ENCODE measurements at places on chromosomes 2 and 18.

GRCh38 chr2:107717661-107718060, 109.0 kb upstream of the RGPD4 start:
- no peak for DNase-seq

DNA sequence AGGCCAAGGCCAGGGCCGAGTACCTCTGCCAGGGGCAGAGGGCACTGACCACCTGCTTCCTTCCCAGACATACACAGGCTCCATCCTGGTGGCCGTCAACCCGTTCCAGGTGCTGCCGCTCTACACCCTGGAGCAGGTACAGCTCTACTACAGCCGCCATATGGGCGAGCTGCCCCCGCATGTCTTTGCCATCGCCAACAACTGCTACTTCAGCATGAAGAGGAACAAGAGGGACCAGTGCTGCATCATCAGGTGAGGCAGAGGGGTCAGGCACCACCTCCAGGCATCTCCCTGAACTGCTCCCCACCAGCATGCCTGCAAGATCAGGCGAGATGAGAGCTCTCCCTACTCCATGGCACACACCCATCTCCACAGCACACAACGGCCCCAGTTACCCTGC, 31.1 kb downstream of the MYO7B start:
- no peak for DNase-seq

DNA sequence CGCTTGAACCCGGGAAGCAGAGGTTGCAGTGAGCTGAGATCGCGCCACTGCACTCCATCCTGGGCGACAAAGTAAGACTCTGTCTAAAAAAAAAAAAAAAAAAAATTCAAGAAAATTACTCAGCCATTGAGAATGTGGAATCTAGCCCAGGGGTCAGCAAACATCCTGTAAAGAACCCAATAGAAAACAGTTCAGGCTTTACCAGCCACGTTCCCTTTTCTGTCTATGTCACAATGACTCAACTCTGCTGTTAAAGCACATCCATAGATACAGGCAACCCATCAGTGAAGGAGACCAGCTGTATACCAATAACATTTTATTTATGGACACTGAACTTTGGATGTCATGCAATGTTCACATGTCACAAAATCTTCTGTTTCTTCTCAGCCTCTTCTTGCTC, 435.6 kb upstream of the GYPC start:
- DNase-seq, result no peak

DNA sequence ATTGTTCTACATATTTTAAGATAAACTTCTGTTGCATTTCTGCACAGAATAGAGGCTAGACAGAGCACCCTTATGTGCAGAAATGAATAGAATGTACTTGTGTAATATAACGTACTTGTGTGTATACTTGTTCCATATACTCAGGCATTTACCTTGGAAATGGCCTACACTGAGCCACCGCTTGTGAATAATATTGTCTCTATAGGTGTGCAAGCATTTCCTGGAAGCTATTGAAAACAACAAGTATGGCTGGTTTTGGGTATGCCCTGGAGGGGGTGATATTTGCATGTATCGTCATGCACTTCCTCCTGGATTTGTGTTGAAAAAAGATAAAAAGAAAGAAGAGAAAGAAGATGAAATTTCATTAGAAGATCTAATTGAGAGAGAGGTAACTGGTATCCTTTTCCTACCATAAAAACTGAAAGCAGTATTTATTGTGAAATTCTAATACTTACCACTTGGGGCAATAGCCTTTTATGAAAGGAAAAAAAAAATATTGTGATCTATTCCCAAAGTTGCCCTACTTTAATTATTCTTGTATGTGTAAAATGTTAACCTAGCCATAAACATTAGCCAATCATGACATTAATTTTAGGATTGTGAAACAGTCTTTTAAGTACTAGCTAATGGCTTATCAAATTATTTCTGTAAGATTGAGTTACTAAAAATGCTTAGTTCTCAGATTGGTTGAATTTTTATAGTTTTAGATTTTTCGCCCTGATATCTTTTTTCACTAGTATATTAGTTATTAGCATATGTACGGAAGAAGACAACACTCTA, 18.0 kb downstream of the ZC3H15 start:
- no peak for DNase-seq

- no peak for DNase-seq
Observed at GRCh38 chr18:76259711-76260110, 235.3 kb downstream of the ZNF516 start.

DNA sequence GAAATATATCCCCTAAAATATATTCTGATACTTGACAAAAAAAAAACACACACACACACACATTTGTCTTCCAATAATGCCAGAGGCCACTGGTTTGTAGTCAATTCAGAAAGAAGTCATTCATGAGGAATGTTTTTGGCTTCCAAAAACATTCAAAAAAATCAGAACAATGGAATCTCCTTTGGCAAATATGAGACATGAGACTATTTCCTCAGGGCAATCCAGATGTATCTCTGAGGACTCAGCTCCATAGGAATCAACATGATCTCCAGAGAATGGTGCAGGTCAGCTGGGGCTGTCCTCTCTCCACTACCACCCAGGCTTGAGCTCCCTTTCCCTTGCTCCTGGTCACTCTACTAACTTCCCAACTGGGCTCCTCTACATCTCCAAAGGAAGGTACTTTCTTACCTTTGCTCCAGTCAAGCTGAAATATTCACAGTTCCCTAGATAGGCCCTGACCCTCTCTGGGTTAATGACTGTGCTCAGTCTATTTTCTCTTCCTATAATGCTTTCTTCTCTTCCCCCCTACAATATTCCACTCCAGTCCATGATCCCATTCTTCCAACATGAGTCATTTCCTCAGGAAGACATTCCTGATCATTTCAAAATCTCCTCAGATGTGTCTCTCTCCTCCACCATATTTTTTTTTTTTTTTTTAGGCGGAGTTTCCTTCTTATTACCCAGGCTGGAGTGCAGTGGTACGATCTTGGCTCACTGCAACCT, 145.3 kb downstream of the C1D start:
- DNase-seq, result no peak

GRCh38 chr2:69989009-69989408, 27.6 kb upstream of the ASPRV1 start:
- no peak for DNase-seq

- DNase-seq, result no peak
Observed at GRCh38 chr2:227717687-227718567, at the start of gene SLC19A3. Gene SLC19A3, minus strand, starts transcription at chr2:227718028. Its CDS starts 15,710 bp downstream, at chr2:227702318.

DNA sequence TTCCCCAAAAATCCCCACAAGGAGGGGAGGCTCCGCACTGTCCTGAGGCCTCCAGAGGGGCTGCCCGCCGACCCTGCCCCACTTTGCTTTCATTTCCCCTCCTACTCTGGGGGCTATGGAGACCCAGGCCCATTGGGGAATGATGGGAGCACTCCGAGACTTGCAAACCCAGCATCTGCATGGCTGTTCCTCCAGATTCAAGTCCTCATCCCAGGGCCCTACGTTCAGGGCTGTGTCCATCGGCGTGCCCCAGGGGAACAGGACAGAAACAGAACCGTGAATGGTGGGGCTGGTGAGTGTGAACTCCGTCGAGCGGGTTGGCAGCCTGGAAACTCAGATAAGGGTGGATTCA, 116.1 kb upstream of the HDAC4 start:
- DNase-seq, result no peak

GRCh38 chr18:38576349-38576748, 1010.8 kb upstream of the CELF4 start:
- no peak for DNase-seq

DNA sequence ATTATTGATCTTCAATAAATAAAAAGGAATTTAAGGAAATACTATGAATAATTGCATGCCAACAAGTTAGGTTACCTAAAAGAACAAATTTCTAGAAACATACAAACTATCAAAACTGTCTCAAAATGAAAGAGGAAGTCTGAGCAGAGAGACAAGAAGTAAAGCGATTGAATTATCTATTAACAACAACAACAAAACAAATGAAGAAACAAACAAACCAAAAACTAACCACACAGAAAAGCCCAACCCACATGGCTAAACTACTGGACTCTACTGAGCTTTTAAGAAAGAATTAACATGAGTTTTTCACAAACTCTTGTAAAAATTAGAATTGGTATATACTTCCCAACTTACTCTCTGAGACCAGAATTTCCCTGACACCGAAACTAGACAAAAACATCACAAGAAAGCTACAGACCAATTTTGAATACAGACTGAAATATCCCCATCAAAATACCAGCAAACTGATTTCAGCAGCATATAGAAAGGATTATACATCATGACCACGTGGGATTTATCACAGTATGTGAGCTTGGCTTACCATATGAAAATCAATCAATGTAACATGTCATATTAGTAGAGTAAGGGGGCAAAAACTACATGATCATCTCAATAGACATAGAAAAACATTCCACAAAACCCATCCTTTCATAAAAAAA, 16.6 kb upstream of the GALNT1 start:
- no peak for DNase-seq

DNA sequence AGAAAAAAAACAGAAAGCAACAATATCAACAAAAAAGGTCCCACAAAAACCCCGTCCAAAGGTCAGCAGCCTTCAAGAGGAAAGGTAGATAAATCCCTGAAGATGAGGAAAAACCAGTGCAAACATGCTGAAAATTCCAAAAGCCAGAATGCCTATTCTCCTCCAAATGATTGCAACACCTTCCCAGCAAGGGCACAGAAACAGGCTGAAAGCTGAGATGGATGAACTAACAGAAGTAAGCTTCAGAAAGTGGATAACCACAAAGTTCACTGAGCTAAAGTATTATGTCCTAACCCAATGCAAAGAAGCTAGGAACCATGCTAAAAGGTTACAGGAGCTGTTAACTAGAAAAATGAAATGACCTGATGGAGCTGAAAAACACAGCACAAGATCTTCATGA, 226.4 kb upstream of the DSEL start:
- DNase-seq, result no peak

GRCh38 chr2:203818656-203819055, 48.9 kb upstream of the CTLA4 start:
- no peak for DNase-seq

DNA sequence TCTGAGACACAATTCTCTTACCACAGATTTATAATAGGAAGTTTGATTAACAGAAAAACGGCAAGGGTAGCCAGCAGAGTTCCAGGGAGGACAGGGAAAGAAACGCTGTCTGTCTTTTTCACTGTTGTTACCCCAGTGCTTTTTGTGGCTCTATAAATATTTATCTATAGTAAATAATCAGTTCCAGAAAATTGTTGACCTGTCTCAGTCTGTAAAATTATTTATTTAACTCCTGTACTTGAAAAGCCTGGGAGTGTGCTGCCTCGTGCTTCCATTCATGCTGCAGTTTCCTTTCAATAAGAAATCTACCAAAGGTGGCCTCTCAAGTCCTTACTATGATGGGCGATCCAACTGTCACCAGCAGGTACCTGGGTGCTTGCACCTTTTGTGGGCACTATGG, 102.9 kb downstream of the ETAA1 start:
- no peak for DNase-seq

- no peak for DNase-seq
Observed at GRCh38 chr2:182144776-182145165, 159.1 kb downstream of the PPP1R1C start.

GRCh38 chr2:152335726-152336118, 748 bp downstream of the FMNL2 start:
- no peak for DNase-seq

DNA sequence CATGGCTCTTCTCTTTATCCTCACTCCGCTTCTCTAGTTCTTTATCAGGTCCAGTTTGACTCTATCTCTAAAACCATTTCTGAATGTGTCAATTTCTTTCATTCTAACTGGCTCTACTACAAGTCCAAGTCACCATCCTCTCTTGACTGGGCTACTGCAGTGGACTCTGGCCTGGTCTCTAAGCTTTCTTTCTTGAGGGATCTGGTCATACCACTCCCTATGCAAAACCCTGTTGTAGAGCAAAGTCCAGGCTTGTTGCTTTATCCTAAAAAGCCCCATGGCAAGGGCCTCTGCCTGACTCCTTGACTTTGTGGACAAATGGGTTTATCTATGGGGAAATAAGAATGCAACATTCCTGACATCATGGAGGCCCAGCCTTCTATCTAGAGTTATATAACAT, 87.1 kb downstream of the BCL2L11 start:
- DNase-seq, result no peak

GRCh38 chr18:3179430-3180089, 40.2 kb downstream of the MYOM1 start:
- no peak for DNase-seq

GRCh38 chr2:174846941-174847938, 83.0 kb upstream of the CHRNA1 start:
- no peak for DNase-seq

DNA sequence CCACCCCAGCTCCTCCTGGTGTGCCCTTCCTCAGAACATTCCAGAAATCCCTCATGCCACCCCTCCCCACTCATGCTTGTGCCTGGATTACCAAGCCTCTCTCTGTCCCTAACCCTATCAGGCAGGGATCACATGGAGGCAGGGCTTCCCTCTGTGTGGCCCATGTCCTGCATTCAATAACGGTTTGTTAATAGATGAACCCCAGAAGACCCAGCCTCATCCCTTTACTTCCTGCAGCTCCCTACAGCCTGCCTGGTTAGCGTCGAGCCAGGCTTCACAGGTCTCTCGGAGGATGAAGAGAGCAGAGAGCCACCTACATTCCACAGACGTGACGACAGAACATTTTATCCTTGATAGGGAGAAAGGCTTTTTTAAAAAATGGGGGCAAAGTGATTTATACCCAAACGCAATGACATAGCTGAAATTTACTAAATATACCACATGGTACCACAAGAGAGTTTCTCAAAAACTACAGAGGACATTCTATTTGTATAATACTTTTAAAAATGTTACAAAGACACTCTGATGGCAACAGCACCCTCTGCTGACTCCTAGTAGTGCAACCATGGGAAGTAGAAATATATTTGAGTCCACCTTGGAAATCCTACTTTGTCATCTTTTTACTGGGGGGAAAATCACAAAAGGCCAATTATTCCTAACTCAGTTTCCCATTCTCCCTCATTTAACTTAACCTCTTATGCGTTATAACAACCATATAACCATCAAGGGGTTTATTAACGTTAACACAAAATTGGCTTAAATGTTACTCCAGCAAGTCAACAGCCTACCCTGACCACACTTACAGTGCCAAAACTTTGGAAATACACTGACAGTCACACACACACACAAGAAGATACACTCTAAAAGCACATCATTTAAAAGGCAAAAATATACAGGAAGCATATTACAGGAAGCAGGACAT, 30.7 kb downstream of the FBXO15 start:
- DNase-seq, result no peak

- no peak for DNase-seq
Observed at GRCh38 chr2:176685908-176686307, 416.7 kb downstream of the MTX2 start.

DNA sequence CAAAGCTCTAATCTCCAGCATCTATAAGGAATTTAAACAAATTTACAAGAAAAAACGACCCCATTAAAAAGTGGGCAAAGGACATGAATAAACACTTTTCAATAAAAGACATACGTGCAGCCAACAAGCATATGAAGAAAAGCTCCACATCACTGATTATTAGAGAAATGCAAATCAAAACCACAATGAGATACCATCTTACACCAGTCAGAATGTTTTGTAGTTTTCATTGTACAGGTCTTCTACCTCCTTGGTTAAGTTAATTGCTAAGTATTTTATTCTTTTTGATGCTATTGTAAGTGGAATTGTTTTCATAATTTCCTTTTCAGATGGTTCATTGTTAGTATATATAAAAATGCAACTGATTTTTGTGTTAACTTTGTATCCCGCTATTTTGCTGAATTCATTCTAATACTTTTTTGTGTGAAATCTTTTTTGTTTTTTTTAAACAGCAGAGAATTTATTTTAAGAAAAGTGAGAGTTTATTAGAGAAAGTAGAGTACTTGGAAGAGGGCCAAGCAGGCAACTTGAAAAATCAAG, 40.7 kb downstream of the SLC39A10 start:
- DNase-seq, result no peak
